ENCODE measurements at places on chromosomes 1 and 21. TPM values are rescaled to one million over a fixed set of nuclear protein-coding genes. Genes with fewer than 3 reads are reported as not detected.

FAM72D gene
- not detected for total RNA-seq

TBX19 gene
- 0.12 TPM for total RNA-seq

CDK18 gene
- 2.2 TPM for total RNA-seq

ANKRD65 gene
- total RNA-seq: 0.35 TPM

HHIPL2 gene
- under 0.01 TPM for total RNA-seq

FCGR1A gene
- not detected for total RNA-seq

RAP1GAP gene
- total RNA-seq: 0.82 TPM

LCE1E gene
- not detected for total RNA-seq

HNRNPU gene
- total RNA-seq: 149 TPM

KRTAP20-4 gene
- not detected for total RNA-seq

C1QB gene
- total RNA-seq: not detected

SPRR2A gene
- total RNA-seq: not detected

HCN3 gene
- 1.2 TPM for total RNA-seq

OR2M3 gene
- total RNA-seq: not detected

VWA5B1 gene
- not detected for total RNA-seq

OLFML2B gene
- 3.4 TPM for total RNA-seq

AZIN2 gene
- total RNA-seq: 9.4 TPM

GREM2 gene
- total RNA-seq: 0.43 TPM

DNAJC28 gene
- 1.9 TPM for total RNA-seq

LCE1A gene
- not detected for total RNA-seq

HMCN1 gene
- total RNA-seq: 18.7 TPM

CFHR5 gene
- not detected for total RNA-seq

PMF1 gene
- 46.9 TPM for total RNA-seq

S100A14 gene
- not detected for total RNA-seq

HTR6 gene
- total RNA-seq: not detected

SPEN gene
- 14.3 TPM for total RNA-seq

UQCRHL gene
- 1.2 TPM for total RNA-seq

ETNK2 gene
- total RNA-seq: 12.7 TPM

REG4 gene
- not detected for total RNA-seq

PDZK1 gene
- total RNA-seq: not detected

PRR9 gene
- total RNA-seq: not detected

CCDC27 gene
- total RNA-seq: not detected

C4BPB gene
- total RNA-seq: not detected

NEK2 gene
- total RNA-seq: 1.4 TPM

SPRR4 gene
- not detected for total RNA-seq

LCE3E gene
- not detected for total RNA-seq

RNF223 gene
- not detected for total RNA-seq

CDC14A gene
- 5.0 TPM for total RNA-seq

FCRLB gene
- 1.8 TPM for total RNA-seq

EXOSC10 gene
- total RNA-seq: 34.5 TPM

GPR25 gene
- not detected for total RNA-seq

HES2 gene
- not detected for total RNA-seq

TFAP2E gene
- total RNA-seq: 0.82 TPM

GPR61 gene
- total RNA-seq: not detected

TCHH gene
- total RNA-seq: not detected

PLCH2 gene
- not detected for total RNA-seq

FBLIM1 gene
- 103 TPM for total RNA-seq

NTMT2 gene
- not detected for total RNA-seq

MPZ gene
- total RNA-seq: 0.34 TPM

TMEM82 gene
- not detected for total RNA-seq

CD53 gene
- not detected for total RNA-seq

IGSF9 gene
- total RNA-seq: 2.0 TPM

LCE2C gene
- total RNA-seq: not detected

HSF2BP gene
- total RNA-seq: 1.2 TPM

VASH2 gene
- total RNA-seq: 5.0 TPM

CAPN8 gene
- total RNA-seq: not detected

KISS1 gene
- not detected for total RNA-seq

DCST1 gene
- not detected for total RNA-seq

CHIA gene
- total RNA-seq: not detected

SV2A gene
- total RNA-seq: 5.8 TPM
